H1 (cell line): ENCODE measurements at places on chromosomes 12 and 14. TPM values are rescaled to one million over a fixed set of nuclear protein-coding genes. Genes with fewer than 3 reads are reported as not detected.

SLC2A13 gene
- total RNA-seq, result 8.4 and 9.6 TPM in 2 replicates

LRTM2 gene
- not detected in 2 replicates for total RNA-seq

DNA sequence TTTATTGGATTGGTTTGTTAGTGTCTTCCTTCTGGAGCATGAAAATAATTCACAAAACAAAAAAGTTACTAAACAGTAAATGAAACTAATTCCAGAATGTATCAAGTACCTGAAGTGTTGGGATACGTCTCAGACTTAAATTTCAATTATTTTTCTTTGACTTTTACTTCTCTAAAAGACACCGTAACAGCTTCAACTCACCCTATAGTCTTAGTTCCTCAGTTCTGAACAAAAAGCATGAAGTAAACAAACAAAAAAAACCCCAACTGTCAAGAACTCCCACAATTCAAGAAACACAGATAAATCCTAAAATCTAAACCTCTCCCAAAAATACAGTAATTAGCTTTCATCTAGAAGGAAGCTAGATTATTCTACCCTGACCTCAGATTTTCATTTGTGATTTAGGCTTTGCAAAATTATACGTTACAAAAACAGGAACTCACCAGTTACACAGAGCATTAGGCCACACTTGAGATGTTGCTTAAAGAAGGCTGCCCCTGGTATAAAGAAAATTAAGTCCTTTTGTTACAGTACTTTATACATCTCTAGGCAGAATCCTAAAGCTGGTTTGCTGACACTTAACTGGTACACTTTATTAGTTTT lies 10.2 kb downstream of the HEATR5A start:
- H3K27me3 ChIP-seq, result no peaks in the 10 kb centered on the region
- no peak for DNase-seq
- no peaks in the 10 kb centered on the region for H3K36me3 ChIP-seq
- no peak overlapping the region for H3K4me3 ChIP-seq
- H3K27ac ChIP-seq, result no peak overlapping the region

- 0 out of 2 replicates have a peak, but pooled peaks cover 2% of the 10 kb centered on the region for H3K4me1 ChIP-seq
- H3K27ac ChIP-seq, result no peak overlapping the region
- DNase-seq, result no peak
- no peaks in the 10 kb centered on the region for H3K36me3 ChIP-seq
- H3K27me3 ChIP-seq, result no peaks in the 10 kb centered on the region
Measured at GRCh38 chr12:62779488-62779887, 155.5 kb downstream of the PPM1H start.

DNA sequence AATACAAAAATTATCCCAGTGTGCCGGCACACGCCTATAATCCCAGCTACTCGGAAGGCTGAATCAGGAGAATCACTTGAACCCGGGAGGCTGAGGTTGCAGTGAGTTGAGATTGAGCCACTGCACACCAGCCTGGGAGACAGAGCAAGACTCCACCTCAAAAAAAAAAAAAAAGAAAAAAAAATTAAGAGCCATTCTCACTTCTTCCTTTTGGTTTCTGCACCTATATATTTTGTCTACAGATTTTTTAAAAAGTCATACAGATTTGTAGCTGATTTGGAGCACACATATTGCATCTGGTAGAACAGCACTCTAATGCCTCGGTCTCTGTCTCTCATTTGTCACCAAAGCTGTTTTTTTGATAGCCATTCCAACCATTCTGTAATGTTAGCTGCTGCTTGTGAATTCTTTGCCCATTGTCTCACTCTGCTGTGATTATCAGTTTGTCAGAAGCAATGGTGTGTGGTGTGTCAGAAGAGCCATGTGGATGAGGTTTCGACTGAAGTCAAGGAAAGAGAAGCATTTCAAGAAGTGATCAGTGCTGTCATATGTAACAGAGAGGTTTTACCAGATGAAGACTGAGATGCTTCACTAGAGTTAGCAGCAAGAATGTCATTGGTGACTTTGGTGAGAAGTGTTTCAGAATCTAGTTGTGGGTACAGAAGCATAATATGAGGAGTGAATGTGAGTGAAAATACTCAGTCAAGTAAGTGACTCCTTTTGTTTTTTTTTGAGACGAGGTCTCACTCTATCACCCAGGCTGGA lies 8.7 kb upstream of the KTN1 start:
- no peak for DNase-seq
- H3K4me1 ChIP-seq, result no peaks in the 10 kb centered on the region
- no peaks in the 10 kb centered on the region for H3K36me3 ChIP-seq
- H3K4me3 ChIP-seq, result no peak overlapping the region
- no peak overlapping the region for H3K27ac ChIP-seq
- H3K27me3 ChIP-seq, result no peaks in the 10 kb centered on the region

- no peaks in the 10 kb centered on the region for H3K36me3 ChIP-seq
- peaks cover under 1% of the 10 kb centered on the region for H3K27me3 ChIP-seq
- no peak overlapping the region for H3K4me3 ChIP-seq
- DNase-seq, result no peak
- no peaks in the 10 kb centered on the region for H3K4me1 ChIP-seq
Measured at GRCh38 chr12:1668833-1669543, 21.9 kb upstream of the ADIPOR2 start.
